Progenitor cell of endocrine pancreas (in vitro differentiated cells): ENCODE measurements at places on chromosomes 1 and 21. TPM values are rescaled to one million over a fixed set of nuclear protein-coding genes. Genes with fewer than 3 reads are reported as not detected.

GRCh38 chr1:207787776-207788175, 35.9 kb downstream of the CD46 start:
- no peak overlapping the region for H3K4me3 ChIP-seq
- H3K27me3 ChIP-seq: no peaks in the 10 kb centered on the region
- DNase-seq: no peak
- peaks cover 8% of the 10 kb centered on the region for H3K4me1 ChIP-seq
- H3K36me3 ChIP-seq: peaks cover 23% of the 10 kb centered on the region
- no peak overlapping the region for H3K27ac ChIP-seq

Gene TRPM2
- total RNA-seq: 0.16 and 0.17 TPM in 2 replicates

- H3K27me3 ChIP-seq: no peaks in the 10 kb centered on the region
- no peaks in the 10 kb centered on the region for H3K36me3 ChIP-seq
- peak; percentile 19 for DNase-seq
- H3K27ac ChIP-seq: no peak overlapping the region
- H3K4me3 ChIP-seq: no peak overlapping the region
Observed at GRCh38 chr1:72724951-72725861, 442.9 kb upstream of the NEGR1 start.

Gene UTS2
- not detected in 2 replicates for total RNA-seq

DNA sequence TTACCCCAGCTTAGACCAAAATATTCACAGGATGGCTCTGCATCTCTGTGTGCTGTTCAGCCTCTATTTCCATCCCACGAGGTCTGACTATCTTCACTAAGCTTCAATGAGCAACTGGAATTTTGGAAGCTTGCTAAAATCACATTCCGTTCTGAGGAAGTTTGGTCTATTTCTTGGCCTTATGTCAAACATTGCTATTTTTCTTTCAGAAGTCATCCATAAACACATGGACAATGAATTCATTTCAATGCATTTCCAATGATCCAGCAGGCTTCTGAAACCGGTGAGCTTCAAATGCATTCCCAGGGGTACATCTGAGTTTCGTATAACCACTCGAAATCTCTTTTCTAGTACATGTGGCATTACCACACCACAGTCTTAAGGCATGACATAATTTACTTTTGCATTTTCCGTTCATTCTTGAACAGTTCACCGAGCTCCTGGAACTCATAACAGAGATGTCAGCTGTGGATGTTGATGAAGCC, 294.1 kb upstream of the KAZN start:
- H3K4me1 ChIP-seq: no peaks in the 10 kb centered on the region
- peaks cover 24% of the 10 kb centered on the region for H3K27me3 ChIP-seq
- H3K36me3 ChIP-seq: no peaks in the 10 kb centered on the region
- no peak overlapping the region for H3K4me3 ChIP-seq
- no peak overlapping the region for H3K27ac ChIP-seq
- no peak for DNase-seq

- no peak overlapping the region for H3K4me3 ChIP-seq
- no peak for DNase-seq
- no peaks in the 10 kb centered on the region for H3K36me3 ChIP-seq
- H3K27me3 ChIP-seq: peaks cover 27% of the 10 kb centered on the region
Observed at GRCh38 chr21:38699048-38699447, 106.7 kb upstream of the ETS2 start.

Gene ZNF648
- total RNA-seq: 0.81 and 1.2 TPM in 2 replicates
